Stimulated activated CD8-positive, alpha-beta memory T cell treated with anti-CD3 and anti-CD28 coated beads, Interleukin-4, amount 100 ng/mL, for 1 hour (primary cell): ENCODE measurements at places on chromosomes 7 and 10.

GRCh38 chr10:8969853-8970252 lies 915.4 kb downstream of the GATA3 start:
- DNase-seq, result no peak

DNA sequence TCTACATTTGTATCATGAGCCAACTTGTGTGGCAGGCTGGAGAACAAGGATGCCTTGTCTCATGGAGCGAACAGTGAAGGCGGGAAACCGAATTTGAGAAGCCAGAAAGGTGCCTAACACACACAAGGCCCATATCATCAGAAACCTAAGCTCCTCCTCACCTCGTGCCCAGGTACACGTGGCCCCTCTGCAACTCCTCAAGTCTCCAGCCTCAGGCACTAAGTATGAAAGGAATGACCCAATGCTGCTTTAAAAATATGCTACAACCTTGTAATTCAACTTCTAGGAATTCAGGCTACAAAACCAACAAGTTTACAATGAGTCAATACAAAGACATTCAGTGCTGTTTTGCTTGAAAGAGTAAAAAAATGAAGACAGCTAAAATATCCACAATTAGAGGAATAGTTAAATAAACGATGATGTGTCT lies 95.7 kb downstream of the CDK6 start:
- DNase-seq, result no peak

GRCh38 chr7:128025380-128025779 lies 5.9 kb downstream of the LRRC4 start:
- DNase-seq, result no peak

DNA sequence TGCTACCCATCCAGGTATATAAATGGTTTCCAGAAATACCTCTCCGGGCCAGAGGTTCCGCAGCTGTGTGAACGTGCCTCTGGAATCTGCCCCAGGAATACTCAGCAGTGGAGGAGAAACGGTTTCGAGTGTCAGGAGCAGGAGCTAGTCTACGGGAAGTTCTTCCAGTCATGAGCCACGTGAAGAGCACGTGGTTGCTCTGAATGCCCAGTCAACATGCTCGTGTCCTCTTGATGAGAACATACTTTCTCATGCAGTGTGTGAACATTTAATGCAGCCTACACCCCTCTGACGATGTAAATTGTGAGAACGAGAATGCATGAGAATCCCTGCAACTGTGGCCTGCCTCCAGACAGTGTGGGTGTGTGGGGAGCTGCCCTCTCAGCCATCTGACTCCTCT lies 277.0 kb upstream of the SHH start:
- no peak for DNase-seq

DNA sequence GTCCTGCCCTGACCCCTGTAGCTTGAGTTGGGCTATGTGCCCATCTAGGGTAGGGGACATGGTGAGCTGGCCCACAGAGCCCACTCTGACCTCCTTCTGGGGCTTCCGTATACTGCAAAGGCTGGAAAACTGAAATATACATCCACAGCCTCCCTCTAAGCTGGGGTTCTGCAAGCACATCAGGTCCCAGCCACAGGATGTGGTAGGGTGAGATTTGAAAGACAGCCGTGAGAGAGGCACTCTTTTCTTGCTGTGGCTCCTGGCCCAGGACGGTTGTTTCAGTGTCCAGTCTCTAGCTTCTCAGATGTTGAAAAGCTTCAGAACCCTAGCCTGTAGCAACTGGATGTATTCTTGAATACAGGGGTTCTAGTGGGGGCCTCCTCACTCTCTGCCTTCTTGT lies 60.1 kb upstream of the ADRB1 start:
- no peak for DNase-seq

DNA sequence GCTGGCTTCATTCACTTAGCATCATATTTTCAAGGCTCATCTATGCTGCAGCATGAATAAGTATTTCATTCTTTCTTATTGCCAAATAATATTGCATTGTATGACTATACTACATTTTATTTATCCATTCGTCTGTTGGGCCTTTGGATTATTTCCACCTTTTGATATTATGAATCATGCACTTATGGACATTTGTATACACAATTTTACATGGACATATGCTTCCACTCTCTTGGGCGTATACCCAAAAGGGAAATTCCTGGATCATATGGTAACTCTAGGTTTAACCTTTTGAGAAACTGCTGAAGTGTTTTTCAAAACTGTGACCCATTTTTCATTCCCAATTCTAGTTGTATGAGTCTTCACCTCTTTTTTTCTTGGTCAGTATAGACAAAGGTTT lies 80.3 kb upstream of the GNAI1 start:
- DNase-seq, result no peak

DNA sequence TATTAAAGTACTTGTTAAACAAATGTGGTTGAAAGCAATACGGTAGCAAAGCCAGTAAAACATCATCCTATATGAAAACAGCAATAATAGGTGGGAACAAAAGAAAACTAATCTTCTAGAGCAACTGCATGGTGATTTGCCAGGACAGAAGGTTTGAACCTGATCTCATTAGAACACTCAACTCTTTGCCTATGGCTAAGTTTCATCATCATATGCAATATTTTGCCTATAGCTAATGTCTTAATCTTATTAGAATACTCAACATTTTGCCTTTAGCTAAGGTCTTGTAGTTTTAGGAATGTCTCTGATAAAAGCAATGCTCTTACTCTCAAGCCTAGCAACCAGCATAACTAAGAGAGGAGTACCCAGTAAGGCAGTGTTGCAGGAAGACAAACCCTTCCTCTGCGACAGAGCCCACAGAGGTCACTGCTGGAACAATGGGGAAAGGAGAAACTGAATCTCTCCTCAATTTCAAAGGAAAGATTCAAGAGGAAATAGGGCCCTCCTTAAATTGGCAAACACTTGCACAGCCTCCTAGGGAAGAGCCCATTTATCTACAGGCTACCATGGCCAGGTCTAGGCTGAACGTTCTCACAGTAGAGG lies 38.3 kb downstream of the CADPS2 start:
- DNase-seq, result no peak

DNA sequence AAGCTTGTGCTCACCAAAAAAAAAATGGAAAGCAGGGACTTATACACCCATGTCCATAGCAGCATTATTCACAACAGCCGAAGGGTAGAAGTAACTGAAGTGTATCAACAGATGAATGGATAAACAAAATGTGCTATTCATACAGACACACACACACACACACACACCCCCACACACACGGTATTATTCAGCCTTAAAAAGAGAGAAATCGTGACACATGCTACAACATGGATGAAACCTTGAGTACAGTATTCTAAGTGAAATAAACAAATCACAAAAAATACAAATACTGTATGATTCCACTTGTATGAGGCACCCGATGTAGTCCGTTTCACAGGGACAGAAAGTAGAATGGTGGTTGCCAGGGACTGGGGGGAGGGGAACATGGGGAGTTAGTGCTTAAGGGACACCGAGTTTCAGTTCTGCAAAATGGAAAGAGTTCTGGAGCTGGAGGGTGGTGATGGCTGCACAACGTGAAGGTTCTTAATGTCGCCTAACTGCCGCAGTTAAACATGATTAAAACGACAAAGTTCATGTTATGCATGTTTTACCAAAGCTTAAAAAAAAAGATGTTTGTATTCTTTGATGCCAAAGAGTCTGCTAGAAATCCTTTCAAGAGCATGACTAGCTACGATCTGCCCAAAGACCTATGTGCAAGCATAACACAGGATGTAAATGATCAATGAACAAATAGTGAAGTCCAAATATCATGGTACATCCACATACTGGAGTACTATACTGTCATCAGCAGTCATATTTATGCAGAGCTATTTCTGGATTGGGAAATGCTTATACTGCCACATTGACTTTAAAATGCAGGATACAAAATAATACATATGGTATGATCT lies 7.2 kb downstream of the TNS3 start:
- DNase-seq, result no peak

GRCh38 chr7:47576866-47577306 lies 5.0 kb downstream of the TNS3 start:
- no peak for DNase-seq

DNA sequence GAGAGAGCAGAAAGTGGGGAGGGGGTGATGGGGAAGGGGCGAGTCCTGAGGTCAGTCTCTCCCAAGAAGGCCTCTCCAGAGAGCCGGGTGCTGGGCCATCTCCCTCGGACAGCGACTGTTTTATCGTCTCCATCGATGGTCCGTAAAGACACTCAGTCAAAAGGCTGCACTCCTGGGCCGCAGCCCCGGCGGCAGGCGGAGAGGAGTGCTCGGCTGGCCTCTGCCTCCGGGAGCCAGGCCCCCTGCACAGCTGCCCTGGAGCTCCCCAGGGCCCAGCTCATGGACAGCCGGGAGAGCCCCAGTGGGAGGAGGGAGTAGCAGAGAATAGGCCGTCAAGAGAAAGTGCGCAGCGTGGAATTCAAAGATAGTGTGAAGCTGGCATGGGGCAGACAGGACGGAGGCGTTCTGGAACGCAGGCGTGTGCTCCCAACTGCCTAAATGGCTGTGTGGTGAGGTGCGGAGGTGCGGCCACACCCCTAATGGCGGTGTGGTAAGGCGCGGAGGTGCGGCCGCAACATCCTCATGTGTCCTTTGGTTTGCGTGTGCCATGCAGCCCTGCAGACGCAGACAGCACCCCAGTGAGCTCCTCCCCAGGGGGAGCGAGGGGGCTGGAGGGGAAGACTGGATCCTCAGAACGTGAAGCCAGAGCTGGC lies 477.5 kb upstream of the FOXK1 start:
- DNase-seq, result no peak

- DNase-seq, result no peak
Measured at GRCh38 chr10:52696232-52696631, 76.4 kb downstream of the MBL2 start.

DNA sequence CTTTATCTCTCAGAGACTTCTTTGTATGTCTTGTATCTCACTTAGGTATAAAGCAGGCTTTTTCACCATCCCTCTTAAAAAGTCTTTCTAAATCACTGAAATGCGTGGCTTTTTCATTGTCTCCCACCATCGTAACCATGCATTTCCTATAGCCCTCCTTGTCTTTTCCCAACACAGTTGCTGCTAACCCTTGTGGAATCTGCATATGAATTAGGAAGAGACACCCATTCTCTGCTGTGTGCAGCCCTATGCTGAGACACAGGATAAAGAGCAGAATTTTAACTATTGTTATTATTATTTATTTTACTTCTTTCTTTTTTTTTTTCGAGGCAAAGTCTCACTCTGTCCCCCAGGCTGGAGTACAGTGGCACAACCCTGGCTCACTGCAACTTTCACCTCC lies 804.3 kb upstream of the COBL start:
- no peak for DNase-seq

GRCh38 chr7:69685293-69685631 lies 87.0 kb downstream of the AUTS2 start:
- no peak for DNase-seq

- DNase-seq, result no peak
Measured at GRCh38 chr7:31899356-31899927, 170.8 kb downstream of the PDE1C start.

GRCh38 chr10:121974019-121974534 lies 940 bp downstream of the NSMCE4A start:
- DNase-seq, result no peak

GRCh38 chr10:52762088-52762487 lies 10.5 kb downstream of the MBL2 start:
- DNase-seq, result no peak
